ENCODE measurements at places on chromosomes 7 and 10.
A peak's percentile ranks its signal among the peaks of the same experiment; 100 is the strongest.

GRCh38 chr7:127571741-127572505 is 13.5 kb downstream of the GCC1 start:
- no peak for DNase-seq

GRCh38 chr10:112366992-112367391 is 6.9 kb upstream of the ACSL5 start:
- no peak for DNase-seq

- DNase-seq = no peak
These were observed 76.6 kb upstream of the HGF start for GRCh38 chr7:81846398-81846797.

- no peak for DNase-seq
These were observed 92.0 kb downstream of the LYZL2 start for GRCh38 chr10:30537586-30537985.

DNA sequence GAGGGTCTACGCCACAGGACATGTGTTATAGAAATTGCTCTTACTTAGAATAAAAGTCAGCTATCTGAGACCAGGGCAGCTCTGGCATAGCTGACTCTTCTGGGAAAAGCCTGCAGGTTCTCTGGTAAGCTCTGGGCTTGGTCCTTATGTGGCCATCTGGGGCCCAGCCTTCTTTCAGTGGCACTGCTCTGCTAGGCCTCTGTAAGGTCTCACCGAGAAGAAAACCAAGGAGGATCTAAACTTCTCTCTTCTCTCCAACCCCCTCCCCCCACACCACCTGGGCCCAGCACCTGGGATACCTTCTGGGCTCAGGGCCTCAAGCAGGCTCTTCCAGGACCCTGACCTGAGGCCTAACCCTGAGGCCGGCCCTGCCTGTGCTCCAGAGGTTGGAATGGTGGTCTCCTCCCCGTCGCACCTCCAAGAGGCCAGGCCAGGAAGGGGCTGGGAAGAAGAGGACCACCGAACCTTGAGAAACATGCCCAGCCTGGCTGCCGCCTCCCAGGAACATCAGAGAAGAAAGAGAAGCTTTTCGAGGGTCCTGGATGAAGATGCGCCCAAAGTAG is 323.6 kb downstream of the GFRA1 start:
- no peak for DNase-seq

DNA sequence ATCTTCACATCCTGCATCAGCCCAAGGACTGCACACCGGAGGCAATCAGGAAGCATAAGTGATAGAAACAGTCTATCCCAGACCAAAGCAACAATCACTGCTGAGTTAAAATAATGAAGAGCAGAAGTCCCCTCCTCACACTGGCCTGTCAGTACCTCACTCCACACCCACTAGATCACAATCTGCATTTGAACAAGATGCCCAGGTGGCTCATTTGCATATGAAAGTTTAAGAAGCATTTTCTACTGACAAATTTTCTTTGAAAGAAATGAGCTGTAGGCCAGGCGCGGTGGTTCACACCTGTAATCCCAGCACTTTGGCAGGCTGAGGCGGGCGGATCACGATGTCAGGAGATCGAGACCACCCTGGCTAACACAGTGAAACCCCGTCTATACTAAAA is 77.4 kb downstream of the CUL2 start:
- no peak for DNase-seq

DNA sequence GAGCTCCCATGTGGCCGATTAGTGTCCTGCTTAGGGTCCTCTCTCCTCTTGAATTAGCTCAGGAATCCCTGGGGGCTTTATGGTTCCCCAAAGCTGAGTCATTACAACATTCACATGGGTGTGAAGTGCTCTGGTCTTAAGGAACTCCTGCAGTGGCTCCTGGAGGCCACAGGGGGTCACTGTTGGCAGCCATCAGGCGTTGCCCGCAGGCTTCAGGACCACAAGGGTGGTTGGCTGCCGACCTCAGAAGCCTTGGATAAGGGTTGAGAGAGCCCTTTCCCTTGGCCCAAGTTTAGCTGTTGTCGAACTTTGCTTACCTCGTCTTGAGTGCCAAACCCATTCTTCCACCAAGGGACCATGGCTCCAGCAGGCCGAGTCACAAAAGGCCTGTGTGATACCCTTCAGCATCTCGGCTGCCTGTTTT is 61.7 kb downstream of the SH2D4B start:
- DNase-seq = peak; percentile 55

GRCh38 chr10:79329529-79329928 is 17.7 kb upstream of the PPIF start:
- DNase-seq = no peak

DNA sequence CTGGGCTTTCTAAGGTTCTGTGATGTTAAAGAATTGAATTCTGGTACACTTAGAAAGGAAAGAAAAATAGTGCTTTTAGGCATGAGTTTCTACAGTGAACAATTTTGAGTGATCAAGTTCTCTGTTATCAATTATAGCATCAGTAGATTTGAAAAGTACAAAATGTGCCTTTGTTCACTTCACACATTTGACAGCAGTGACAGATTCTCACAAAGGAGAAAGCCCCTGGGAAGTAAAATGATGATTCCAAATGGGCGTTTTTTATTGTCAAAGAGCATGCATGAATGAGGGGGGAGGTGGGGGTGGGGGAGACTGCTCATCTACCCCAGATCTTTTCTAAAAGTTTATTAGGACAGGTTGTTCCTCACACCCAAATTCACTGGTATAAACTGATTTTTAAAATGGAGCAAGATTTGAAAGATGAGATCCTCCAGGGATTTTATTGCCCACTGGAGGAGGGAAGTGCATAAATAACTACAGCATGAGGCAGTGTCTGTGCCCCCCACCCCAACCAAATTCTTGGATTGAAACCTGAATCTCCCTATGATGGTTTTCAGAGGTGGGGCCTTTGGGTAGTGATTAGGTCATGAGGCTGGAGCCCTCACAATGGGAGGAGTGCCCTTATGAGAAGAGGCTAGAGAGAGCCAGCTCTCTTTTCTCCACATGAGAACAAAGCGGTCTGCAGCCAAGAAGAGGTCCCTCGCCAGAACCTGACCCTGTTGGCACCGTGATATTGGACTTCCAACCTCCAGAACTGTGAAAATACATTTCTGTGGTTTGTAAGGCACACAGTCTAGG is 79.5 kb downstream of the AOAH start:
- no peak for DNase-seq

GRCh38 chr10:105328503-105329133 is 687.5 kb downstream of the SORCS3 start:
- no peak for DNase-seq

- no peak for DNase-seq
These were observed 161.0 kb upstream of the POT1 start for GRCh38 chr7:125090596-125090995.

DNA sequence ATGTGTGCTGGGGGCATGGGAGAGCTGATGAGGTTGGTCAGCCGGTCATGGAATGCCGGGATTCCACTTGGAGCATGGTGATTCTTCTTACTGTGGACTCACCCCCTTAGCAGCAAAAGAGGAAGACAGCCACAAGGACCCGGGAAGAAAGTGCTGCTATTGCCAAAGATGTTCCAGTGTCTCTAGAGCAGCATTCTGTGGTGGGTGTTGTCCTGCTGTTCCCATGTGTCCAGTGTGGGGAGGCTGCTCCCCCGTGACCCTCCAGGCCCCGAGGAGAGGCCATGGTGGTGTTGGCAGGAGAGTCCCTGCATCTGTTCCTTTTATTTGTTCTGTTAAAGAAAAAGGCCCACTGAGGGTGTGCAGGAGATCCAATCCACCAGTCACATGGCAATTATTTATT is 499.4 kb downstream of the RPS24 start:
- no peak for DNase-seq

DNA sequence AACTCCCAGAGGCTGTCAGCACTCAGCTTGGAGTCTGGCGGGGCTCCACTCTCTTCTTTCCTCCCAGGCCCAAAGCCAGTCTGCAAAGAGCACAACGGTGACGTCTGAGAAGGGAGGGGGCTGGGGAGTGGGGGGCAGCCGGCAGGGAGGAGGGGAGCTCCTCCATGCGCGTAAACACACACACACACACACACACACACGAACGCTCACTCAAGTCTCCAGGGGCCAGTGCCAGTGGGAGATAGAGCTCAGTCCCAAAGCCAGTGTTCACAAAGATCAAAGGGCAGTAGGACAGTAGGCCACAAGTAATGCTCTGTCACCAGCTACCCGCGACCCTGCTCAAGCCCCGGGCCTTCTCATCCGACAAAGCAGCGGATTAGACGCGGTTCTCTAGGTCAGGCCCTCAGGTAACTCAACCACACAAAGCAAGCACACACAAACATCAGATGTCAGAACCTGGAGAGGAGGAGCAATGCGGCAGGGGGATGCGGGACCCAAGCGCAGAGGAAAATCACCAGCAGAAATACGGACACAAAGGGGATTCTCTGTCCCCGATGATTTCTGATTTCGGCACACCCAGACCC is 19.9 kb downstream of the TCAF1 start:
- DNase-seq = peak; percentile 84

DNA sequence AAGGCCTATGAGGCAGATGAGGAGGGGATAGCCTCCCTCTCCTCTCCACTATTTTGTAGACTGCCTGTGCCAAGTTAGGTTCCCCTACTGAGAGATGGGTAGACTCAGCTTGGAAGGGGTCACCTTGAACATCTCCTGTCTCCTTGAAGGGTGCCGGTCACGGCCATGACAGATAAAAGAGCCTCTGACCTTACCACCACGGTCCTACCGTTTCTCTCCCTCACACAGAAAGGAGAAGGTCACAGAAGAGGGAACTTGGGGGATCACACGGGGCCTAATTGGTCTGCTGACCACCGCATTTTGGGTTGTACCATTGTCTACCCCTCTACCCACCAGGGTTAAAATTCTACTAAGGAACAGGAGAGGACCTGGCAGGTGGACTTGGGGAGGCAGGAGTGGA is 17.0 kb downstream of the PRSS2 start:
- no peak for DNase-seq

GRCh38 chr7:13278020-13278419 is 590.6 kb downstream of the ARL4A start:
- DNase-seq = no peak

GRCh38 chr7:107643407-107643806 is 17.2 kb upstream of the SLC26A4 start:
- no peak for DNase-seq

GRCh38 chr7:43550427-43550826 is 32.5 kb upstream of the STK17A start:
- DNase-seq = no peak

- DNase-seq = no peak
These were observed 9.3 kb upstream of the PAPOLB start for GRCh38 chr7:4871056-4871680.

- DNase-seq = no peak
These were observed 59.3 kb downstream of the NUDCD3 start for GRCh38 chr7:44431091-44431608.

GRCh38 chr7:151395036-151395367 is 14.8 kb downstream of the WDR86 start:
- no peak for DNase-seq

DNA sequence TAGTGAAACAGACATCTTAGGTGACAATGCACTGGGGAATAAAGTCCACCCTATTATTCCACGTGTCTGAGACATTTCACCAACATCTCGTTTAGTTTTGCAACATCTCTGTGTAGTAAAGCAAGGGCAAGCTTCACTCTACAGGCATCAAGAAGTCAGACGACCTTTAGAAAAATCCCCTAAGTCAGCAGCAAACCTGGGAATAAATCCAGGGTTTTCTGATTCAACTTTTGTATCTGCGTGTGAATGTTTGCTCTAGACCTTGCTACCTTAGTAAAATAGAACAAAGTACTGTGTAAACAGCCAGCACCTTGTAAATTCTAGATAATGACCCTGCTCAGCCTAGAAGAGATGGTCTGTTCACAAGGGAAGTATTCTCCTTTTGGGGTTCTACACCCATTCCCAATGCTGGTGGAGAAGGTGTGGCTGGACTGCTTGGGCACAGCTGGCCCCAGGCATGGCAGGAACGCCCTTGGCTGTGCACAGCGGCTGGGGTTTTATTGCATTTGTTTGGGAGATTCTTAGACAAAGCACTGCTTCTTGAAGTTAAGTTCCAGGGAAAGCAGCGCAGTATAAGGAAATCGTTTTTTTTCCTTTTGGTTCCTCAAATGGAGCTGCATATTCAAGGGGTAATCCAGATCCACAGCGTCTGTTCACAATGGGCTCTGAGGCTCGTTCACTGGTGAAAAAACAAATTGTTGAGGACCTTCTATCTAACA is 38.3 kb upstream of the GALNTL5 start:
- no peak for DNase-seq

DNA sequence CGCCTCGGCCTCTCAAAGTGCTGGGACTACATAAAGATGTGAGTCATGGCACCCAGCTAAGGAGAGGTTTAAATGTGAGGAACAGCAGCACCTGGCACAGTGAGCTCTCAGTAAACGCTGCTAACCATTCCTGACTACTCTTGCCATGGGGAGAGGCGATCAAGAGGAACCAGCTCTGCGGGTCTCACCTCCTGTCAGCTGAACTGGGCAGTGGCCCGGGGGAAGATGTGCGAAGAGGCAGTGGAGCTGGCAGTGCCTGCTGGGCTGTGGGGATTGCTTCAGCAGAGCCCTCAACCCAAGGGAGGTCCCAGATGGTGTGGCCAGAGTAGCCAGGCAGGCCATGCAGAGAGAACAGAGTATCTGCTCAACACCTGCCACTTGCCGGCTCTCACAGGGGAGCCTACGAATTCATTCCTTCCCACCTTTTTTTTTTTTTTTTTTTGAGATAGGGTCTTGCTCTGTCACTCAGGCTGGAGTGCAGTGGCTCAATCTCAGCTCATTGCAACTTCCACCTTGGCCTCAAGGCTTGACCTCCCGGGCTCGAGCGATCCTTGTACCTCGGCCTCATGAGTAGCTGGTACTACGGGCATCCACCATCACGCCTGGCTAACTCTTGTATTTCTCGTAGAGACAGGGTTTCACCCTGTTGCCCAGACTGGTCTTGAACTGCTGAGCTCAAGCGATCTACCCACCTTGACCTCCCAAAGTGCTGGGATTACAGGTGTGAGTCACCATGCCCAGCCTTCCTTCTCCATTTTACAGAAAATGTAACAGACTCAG is 6.8 kb downstream of the POLM start:
- peak; percentile 18 for DNase-seq

DNA sequence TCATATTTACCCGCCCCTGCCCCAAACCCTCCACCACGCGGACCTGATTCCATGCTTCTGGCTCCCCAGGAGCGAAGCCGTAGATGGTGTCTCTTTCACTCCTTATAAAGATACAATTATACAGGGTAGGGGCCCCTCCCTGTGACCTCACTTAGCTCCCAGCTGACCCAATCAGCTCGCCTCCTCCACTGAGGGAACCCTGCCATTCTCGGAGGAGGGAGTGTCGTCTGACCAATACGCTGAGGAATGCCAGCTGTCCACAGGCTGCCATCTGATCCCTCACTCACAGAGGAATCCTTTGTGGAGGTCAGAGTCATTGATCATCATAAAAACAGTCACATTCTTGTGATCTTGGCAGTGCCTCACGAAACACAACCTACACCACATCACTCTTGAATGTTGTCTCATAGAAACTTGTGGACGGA is 67.5 kb upstream of the INSIG1 start:
- no peak for DNase-seq

Data from left ventricle myocardium superior (tissue), 1 donor.